ENCODE measurements at places on chromosomes 11 and 22.

GRCh38 chr11:68212421-68213134 lies 518 bp downstream of the KMT5B start:
- peak; percentile 64 for DNase-seq

GRCh38 chr11:47732271-47732670 lies 17.1 kb upstream of the AGBL2 start:
- no peak for DNase-seq

GRCh38 chr22:36946421-36947158 lies 33.2 kb downstream of the CSF2RB start:
- DNase-seq = no peak

- DNase-seq = no peak
Observed at GRCh38 chr11:118715837-118716260, 36.4 kb upstream of the TREH start.

GRCh38 chr11:97815667-97816066 lies 1205.1 kb upstream of the CNTN5 start:
- no peak for DNase-seq

- no peak for DNase-seq
Observed at GRCh38 chr11:64876229-64876750, 2.1 kb downstream of the EHD1 start.

DNA sequence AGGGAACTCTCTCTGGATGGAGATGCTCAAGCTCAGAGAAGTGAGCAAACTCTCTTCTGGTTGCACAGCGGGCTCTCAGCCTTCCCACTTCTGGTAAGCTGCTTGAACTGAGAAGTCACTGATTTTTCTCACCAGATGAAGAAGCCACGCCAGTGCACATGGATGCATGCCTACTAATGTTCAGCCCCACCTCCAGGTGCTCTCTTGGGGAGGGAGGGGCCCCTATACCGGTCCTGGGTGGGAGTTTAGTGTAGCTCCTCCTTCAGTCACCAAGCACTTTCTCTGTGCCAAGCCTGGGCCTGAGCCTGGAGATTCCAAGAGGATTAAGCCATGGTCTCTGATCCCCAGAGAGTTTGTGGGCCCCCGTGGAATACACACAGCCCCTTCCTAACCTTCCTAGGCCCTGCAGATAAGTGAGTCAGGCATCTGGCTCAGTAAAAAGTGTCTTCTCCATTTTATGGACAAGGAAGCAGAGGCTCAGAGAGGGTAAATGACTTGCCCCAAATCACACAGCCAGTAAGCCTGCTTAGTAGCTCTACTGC lies 142.2 kb downstream of the ST3GAL4 start:
- no peak for DNase-seq
